A172 (cell line): ENCODE measurements at places on chromosomes 1 and 21. TPM values are rescaled to one million over a fixed set of nuclear protein-coding genes. Genes with fewer than 3 reads are reported as not detected.

The LMX1A gene
- total RNA-seq, result not detected in 2 replicates

The TSTD1 gene
- not detected in 2 replicates for total RNA-seq

The PNRC2 gene
- total RNA-seq, result 58.5 and 60.3 TPM in 2 replicates

The IGSF9 gene
- total RNA-seq, result 0.89 and 1.6 TPM in 2 replicates

The WDR64 gene
- not detected in 2 replicates for total RNA-seq

The NDC1 gene
- total RNA-seq, result 45.9 and 46.4 TPM in 2 replicates

The LY9 gene
- total RNA-seq, result not detected in 2 replicates

The SPRR1A gene
- not detected in 2 replicates for total RNA-seq

The GNAT2 gene
- total RNA-seq, result 0.41 TPM in 1 of 2 replicates, not detected in the other

The CD53 gene
- total RNA-seq, result not detected in 2 replicates

The WLS gene
- total RNA-seq, result 32.3 and 49.4 TPM in 2 replicates

The CD1E gene
- not detected in 2 replicates for total RNA-seq

The DDI2 gene
- total RNA-seq, result 6.2 and 7.6 TPM in 2 replicates

The UBXN10 gene
- not detected in 2 replicates for total RNA-seq

The A3GALT2 gene
- not detected in 2 replicates for total RNA-seq

The LAMB3 gene
- total RNA-seq, result 7.0 and 13.7 TPM in 2 replicates

The S100A5 gene
- total RNA-seq, result 1.1 and 6.1 TPM in 2 replicates

The KRTAP13-1 gene
- total RNA-seq, result not detected in 2 replicates
